ENCODE measurements at places on chromosomes 3 and 15.

DNA sequence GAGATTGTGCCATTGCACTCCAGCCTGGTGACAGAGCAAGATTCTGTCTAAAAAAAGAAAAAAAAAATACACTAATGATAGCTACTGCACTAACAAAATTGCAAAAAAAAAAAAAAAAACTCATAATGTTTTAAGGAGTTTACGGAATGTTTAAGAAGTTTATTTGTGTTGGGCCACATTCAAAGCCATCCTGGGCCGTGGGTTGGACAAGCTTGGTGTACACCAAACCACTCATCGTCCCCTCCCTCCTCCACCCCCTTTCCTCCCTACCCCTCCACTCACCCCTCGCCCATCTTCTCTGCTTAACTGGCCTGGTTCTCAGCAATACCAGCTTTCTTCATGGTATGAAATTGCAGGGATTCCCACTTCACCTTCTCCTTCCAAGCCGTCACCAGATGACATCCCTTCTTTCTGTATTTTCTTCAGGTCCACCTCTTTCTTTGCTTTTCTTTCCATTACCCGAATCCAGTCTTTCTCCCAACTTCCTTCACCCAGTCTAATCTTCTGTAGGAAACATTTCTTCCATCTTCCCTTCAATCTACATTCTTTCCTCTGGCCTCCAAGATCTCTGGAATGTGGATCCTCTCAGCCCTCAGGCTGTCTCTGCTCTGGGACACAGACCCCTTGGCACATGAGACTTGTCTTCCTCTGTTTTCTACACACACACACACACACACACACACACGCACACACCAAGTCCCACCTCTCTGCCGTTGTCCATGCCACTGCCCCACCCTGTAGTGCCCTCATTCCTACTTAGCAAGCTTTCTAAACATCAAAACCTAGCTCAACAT lies 3.5 kb upstream of the MESP1 start:
- DNase-seq: no peak

DNA sequence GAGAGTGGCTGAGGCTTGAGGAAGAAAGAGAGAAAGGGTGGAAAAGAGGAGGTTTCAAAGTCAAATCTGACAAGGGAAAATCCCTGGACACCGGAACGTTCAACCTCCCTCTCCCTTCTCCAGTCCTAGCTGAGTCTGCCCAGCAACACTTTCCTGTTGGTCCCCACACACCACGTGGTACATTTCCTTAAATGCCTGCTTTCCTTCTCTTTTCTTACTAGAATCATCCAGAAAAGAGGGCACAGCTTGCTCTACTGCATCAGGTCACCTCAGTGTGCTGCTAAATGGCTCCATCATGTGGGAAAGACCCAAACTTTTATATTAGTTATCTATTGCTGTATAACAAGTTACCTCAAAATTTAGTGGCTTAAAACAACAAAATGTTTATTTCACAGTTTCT lies 181.2 kb downstream of the NECTIN3 start:
- no peak for DNase-seq

GRCh38 chr3:11774296-11774877 lies 72.3 kb downstream of the TAMM41 start:
- no peak for DNase-seq

- DNase-seq: no peak
Measured at GRCh38 chr3:15159501-15160136, 46.4 kb upstream of the CAPN7 start.

DNA sequence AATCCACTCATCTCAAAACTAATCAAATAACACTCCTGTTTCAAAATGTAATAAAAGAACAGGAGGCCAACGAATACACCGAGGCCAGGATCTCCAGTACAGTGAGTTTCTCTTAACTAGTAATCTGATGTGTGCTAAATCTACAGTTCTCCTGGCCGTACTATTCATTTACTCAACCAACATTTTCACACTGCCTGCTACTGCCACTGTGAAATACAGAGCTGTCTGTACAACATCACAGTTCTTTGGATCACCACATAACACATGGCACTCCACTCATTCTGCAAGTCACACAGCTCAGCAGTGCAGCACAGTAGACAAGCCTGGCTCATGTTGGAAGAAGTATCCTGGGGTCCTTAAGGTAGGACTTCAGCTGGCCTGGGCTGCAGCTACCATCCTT lies 21.9 kb downstream of the RIOX2 start:
- DNase-seq: no peak
